NCI-H2227 treated with DMSO at 0.1 percent for 48 hours (cell line): ENCODE measurements at places on chromosomes 6 and 20.

DNA sequence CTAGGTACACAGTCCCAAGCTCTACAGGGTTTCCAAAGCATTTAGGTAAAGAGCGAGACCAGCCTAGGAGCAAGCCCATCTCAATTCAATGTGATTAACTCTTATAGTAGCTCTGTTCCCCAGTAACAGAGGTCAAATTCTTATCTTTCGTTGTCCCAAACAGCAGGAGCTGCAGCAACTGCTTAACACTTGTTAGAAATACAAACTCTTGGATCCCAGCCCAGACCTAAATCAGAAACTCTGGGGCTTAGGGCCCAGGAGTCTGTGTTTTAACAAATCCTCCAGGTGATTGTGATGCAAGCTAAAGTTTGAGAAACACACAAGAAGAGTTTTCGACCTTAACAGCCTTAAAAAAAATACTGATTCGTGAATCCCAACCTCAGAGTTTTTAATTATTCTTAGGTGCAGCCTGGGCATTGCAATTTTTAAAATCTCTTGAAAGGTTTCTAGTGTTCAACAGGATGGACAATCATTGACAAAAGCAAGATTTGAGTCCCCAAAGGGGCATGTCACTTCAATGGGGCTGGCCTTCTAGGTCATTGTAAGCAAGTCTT lies 127.4 kb upstream of the HCRTR2 start:
- DNase-seq = no peak

DNA sequence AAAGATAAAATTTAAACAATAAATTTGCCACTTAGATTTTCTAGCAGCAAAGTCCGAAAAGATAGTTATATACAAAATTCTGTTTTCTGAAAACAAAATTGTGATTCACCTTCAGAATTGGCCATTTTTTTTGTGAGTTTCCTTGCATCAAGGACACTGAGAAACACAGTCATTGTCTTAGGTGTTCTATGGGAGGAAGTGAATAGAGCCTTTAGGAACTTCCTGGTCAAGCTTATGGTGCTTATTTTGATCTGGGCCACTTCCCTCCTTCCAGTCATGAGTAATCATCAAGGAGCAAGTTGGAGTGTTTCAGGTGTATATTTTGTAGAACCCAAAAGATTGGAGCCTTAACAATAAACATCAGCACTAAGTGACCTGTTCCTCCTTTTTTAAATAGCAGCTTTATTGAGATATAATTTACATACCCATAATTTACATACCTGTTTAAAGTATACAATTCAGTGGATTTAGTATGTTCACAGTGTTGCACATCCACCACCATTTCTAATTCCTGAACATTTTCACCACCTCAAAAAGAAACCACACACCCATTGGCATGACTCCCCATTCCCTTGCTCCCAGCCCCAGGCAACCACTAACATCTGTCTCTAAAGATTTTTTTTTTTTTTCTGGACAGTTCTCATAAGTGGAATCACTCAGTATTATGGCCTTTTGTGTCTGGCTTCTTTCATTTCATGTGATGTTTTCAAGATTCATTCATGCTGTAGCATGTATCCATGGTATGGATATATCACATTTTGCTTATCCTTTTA lies 17.6 kb downstream of the TMEM74B start:
- DNase-seq = no peak

- DNase-seq = no peak
These were observed 110.6 kb downstream of the UBE3D start for GRCh38 chr6:82954937-82955577.

DNA sequence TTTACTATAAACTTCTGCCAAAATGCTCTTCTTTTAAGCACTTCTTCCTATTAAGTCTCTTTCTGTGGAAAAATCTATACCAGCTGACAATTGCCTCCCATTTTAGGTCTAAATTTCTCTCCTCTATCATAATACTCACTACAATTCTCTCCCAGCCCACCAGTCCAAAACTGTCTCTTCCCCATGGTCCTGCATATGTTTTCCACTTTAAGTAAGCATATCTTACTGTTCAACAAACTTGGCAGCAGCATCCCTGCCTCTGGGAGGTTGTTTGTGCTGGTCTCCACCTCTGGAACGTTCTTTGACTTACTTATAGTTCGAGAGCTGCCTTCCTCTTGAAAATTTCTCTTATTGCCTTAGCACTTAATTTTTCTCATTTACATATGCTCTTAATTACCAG lies 180.5 kb downstream of the COL12A1 start:
- DNase-seq = no peak

GRCh38 chr6:146545581-146545980 lies 1.9 kb downstream of the RAB32 start:
- DNase-seq = no peak

DNA sequence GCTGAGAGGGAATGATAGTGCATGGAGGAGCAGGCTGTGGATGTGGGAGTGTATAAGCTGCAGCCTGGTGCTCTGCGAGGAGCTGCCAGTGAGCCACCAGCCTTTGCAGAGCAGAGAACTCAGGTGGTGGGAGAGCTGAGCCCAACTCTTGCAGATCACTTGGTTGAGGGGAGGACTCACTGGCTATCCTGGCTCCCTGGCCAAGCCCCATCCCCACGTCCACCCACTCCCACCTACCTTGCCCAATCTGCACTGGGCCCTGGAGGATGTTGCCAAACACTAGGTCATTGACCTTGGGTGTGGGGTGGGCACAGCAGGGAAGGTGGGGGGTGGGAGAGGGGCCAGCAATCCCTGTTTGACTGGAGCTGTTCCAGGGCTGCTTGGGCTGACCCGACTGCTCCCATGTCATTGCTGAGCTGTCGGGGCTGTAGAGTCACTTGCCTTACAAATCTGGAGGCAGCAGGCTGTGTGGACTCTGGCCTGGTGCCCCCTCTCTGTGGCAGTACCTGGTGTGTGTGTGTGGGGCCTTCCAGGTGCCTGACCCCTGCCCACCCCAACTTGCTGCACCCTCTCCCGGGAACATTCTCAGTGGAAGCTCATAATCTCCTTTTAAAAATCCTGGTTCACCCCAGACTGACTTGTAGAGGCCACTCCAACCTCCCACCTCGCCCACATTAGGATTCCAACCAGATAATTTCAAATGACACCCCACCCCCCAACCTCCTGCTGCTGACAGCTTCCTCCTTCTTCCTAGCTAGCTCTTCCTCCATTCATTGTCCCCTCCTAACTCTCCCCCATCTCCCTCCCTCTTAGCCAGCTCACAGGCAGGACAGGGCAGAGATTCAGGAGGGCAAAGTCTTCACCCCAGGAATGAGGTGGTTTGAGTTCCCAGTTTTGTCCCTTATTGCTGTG lies 162.3 kb downstream of the MRPL14 start:
- DNase-seq = no peak

DNA sequence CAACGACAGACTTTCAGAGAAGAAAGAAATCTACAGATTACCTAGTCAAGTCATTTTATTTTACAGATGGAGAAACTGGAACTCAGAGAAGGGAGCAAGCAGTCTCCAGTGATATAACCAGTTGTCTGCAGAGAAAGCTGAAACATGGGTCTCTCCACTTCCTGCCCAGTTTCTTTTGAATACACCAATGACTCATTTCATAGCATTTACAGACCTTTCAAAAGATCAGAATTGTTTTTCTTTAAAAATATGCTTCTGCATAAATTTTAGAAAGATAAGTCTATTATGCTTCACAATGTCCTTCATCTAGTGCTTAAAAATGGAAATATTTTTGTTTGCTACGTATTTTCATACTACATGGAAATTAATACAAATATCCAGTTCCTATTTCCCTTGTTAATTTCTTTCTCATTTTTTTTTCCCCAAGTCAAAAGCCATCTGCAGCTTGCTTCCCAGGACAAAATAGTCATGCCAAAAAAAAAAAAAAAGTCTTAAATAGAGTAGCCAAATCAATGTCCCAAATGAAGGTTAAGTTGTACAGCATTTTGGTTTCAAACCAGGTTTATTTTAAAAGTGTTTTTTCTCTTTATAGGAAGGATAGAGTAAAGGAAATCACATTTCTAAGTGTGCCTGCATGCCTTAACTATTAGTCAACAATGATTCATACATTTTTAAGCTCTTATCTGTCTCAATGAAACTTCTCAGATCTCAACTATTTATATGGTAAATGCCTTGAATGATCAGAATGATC lies 36.9 kb downstream of the ARHGAP18 start:
- DNase-seq = no peak

GRCh38 chr6:158086504-158087223 lies 81.4 kb downstream of the SERAC1 start:
- no peak for DNase-seq

- DNase-seq = no peak
These were observed 4.8 kb downstream of the NFYA start for GRCh38 chr6:41077536-41077935.

DNA sequence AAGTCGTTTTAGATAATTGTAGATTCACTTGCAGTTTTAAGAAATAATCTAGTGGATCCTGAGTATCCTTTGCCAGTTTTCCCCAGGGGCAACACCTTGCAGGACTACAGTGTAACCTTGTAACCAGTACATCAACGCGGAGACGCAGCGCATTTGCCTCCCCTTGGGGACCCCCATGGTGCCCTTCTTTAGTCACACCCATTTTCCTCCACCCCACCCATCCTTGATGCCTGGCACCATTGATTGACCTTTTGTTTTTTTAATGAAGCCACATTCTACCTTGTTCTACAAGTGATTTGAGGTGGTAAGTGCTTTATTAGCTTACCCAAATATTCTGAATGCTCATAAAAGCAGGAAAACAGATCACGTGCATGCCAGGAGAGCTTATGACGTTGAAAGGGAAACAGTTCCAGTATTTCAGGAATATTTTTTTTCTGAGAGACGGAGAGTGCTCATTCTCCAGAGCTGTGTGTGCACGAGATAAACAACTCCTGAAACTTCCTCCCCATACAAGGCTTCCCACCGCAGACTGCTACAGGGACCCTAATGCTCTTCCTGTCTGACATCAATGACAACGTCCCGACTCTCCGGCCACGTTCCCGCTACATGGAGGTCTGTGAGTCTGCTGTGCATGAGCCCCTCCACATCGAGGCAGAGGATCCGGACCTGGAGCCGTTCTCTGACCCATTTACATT lies 35.7 kb downstream of the CDH26 start:
- no peak for DNase-seq

- DNase-seq = no peak
These were observed 31.3 kb downstream of the TRAM2 start for GRCh38 chr6:52545406-52546119.

DNA sequence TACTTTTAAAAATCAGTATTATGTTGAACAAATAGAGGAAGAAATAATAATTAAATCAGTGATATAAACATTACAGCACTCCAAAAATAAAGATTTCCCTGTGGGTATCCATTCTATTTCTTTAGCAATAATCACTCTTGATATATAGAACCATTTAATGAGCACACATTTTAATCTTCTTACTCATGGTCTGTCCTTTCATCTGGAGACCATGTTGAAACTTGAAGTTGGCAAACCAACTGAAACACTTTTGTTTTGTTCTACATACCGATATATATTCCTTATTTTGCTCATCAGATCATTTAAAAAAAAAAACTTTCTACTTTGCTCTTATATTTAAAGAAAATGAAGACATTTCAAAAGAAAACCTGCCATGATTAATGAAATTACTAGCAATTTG lies 13.4 kb downstream of the C6orf58 start:
- DNase-seq = no peak

DNA sequence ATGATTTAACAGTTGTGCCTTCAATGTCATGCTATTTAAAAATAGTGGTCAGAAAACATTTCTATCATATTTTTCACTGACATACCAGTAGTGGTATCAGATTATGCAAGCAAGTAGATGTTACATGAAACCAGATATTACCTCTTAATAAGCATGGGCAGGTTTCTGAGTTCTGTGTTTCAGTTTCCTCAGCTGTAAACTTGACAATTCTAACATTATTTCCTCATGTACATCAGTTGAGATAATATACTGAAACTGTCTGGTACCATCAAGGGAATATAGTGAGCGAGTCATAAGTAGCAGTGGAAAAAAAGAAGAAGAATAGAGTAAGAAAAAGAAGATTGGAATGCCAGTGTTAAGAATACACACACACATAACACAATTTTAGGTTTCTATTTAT lies 477.9 kb upstream of the MANEA start:
- no peak for DNase-seq

DNA sequence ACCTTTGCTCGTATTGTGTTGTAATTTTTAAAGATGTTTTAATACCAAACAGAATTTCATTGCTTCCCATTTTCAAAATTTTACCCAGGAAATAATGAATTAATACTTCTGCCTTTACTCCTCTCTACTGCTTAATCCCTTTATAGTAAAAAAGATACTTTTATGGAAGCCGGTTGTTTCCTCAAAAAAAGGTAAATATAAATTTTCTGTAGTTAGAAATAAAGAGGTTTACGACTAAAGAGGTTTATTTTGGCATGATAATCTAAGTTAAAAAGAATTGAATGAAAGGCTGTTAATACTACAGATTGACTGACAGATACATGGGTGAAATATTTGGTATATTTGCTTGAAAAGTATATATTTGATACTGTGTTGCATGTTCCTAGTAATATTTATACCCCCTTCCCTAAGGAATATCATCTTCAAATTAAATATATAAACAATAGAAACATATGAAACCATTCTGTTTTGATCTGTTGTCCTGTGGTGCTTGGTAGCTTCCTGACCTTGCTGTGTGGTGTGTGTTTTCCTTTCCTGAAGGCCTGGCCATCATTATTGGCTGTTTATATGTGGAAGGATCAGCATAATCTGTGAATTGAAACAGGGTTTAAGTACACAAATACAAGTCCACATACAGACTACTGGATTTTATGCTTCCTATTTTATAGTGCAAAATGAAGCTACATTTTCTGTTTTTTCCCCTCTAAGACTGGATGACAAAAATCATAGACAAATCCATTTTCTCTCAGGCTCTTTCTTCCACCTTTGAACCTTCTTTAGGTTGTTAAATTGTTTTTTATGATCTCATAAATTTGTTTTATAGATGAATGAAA lies 2.3 kb downstream of the LIN28B start:
- DNase-seq = no peak

DNA sequence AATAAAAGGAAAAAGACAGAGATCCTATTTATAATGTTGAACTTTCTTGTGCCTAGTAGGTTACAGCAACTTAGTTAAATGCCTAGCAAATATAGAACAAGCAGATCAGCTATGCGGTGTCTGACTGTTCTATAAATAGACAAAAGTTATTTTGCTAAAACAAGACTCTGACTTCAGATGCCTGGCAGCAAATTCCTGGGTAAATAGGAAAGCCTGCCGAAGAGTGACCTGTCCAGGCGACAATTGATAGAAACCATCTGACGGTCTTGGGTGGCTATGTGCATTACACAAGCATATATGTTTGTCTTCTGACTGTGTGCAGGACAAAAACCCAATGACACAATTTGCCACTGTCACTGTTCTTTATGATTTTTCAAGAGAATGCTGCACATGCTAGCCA lies 38.0 kb upstream of the PDE10A start:
- no peak for DNase-seq
